ENCODE measurements at places on chromosomes 5 and 9.

GRCh38 chr5:77871946-77872345 lies 95.8 kb upstream of the TBCA start:
- DNase-seq = no peak

DNA sequence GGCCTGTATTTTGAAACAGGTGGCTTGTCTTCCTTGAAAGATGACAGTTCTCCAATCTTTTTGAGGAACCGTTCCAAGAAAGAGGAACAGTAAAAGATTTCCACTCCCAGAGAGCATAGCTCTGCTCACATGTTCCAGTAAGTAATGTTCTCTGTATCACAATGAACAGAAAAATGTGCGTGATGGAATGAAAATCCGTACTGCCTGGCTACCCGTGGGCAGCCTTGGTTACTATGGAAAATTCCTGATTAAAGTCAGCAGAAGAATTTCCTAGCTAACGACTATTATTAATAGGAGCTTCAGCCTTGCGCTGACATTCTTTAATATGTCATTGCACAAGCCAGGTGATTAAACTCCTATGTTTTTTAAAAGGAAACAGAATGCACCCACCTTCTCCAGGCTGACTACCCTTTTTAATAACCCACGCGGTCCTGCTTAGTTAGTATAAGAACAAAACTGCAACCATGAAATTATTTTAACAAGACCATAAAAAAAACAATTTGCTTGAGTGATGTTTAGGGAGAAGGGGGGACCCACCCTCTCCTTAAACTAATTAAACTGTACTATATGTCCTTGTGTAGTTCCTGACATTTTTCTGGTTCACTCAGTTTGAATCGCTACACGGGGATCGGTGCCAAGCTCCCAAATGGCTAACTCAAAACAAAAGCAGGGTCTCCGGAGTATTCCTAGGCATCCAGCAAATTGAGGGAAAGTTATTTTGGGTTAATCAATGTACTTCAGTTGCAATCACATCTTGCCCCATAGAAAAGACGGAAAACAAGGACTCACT lies 54.8 kb upstream of the CPEB4 start:
- DNase-seq = peak; percentile 86

DNA sequence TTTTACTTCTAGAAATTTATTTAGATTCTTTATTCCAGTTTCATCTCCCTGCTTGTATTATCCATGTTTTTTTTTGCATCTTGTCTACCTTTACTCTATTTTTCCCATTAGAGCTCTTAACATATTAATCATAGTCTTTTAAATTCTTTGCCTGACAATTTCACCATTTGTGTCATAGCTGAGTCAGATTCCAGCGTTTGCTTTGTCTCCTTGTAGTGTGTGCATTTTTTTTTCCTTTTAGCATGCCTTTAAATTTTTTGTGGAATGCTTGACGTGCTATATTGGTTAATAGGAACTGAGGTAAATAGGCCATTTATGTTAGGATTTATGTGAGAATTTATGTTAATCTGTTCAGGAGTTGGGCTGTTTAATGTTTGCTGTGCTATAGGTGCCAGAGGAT lies 41.8 kb upstream of the NFIL3 start:
- no peak for DNase-seq

DNA sequence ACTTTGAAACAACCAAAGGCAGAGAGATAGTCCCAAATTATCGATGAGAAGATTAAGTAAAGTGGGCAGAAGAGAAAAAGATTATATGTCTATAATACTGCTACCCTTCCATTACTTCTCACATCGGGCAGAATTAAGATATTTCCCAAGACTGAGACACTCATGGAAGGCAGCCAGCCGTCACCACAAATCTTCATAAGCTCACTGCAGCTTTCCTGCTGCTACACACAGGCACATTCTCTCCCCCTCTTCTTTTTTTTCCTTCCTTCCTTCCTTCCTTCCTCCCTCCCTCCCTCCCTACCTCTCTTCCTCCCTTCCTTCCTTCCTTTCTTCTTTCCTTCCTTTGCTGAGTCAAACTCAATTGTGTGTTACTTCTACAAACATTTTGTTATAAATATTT lies 58.7 kb upstream of the SPATA31C2 start:
- peak; percentile 52 for DNase-seq

DNA sequence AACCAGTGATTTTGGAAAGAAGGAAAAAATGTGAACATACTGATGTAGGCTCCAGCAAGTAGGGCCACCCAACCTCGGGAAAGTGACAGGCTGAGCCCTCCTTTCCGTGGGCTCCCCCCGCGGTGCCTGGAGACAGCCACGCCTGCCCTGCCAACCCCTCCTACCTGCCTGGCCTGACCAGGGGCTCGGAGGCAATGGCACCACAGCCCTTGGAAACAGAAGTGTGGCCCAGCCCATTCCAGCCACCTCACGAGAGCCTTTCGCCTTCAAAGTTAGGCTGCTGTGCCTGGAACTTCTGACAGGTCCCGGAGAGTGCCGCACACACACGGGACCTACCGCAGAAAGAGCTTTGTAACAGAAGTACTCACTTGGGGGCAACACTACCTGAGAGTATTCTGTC lies 49.5 kb upstream of the LRRC14B start:
- no peak for DNase-seq

DNA sequence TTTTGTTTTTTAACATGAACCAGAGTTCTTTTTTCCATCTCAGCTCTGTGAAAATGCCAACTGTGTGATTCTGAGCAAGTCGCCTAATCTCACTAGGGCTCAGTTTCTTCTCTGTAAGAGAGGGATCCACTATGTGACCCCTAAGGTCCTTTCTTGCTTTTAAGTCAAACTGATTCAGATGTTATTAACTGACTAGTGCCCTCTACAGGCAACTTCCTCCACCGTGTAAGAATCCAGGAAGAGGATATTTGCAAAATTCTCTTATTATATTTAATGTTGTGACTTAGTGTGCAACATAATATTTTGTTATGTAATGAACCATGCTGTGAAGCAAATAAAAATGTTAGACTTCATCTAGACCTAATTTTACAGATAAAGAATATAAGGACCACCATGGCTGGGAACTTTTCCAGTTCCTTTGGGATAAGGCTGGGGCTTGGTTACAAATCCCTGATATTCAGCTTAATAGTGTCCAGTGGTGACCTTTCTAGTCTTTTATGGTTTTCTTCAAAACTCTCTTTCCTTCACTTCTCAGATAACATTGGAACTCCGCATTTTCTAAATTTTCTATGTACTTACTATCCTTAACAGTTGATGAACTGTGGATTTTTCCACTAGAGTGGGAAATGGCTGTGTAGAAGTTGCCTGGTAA lies 244.7 kb downstream of the PIK3R1 start:
- peak; percentile 43 for DNase-seq

All from retinal pigment epithelial cell (primary cell).